ENCODE measurements at places on chromosomes 3 and 15.
A peak's percentile ranks its signal among the peaks of the same experiment; 100 is the strongest.

DNA sequence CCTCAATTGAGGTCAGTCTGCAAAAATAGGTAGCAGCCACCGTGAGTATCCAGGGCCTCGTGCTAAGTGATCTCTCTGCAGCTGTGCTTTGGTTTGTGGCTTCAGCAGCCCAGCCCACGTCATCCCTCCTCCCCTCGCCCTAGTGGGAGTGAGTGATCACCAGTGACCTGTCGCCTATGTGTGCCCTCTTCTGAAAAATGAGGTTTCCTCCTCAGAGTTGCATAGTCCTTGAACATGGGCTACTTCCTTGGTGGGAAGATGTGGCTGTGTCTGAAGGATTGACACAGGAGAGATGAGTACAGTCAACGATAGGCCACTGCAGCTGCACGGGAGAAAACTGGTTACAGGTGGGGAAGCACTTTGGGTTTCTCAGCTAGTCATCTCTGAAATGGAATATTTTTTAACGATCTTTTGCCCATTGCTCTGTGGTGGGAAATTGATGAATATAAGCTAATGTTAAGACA, 144.8 kb upstream of the BHLHE40 start:
- DNase-seq = peak; percentile 41

DNA sequence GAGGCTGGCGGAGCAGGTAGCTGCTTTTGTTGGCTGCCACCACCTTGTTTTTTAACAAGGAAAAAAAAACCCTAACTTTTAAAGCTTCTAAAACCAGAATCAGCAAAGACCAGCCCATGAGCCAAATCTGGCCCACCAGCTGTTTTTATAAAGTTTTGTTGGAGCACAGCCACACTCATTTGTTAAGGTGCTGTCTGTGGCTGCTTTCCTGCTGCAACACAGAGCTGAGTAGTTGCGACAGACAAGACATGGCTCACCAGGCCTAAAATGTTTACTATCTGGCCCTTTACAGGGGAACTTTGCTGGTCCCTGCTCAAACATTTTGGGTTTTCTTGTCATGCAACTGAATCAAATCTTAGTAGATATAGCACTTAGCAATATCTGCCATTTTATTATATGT, 18.9 kb downstream of the EFCAB12 start:
- no peak for DNase-seq

DNA sequence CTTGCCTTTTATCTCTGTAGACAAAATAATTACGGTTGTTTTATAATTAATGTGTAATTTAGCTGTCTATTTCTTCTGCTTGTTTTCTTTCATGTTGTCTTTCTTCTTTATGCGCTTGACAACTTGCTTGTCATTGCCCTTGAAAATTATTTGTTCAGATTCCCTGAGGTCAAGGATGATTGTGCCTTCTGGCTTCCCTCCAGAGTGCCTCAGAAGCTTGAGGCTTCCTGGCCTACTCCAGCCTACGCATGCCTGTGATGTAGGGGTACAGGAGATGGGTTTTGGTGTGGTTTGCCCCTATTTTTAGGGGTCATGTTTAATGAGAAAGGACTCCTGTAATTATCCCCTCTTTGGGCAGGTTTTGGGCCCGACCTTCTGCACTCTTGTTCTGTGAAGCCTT, 231.5 kb downstream of the SV2B start:
- no peak for DNase-seq

DNA sequence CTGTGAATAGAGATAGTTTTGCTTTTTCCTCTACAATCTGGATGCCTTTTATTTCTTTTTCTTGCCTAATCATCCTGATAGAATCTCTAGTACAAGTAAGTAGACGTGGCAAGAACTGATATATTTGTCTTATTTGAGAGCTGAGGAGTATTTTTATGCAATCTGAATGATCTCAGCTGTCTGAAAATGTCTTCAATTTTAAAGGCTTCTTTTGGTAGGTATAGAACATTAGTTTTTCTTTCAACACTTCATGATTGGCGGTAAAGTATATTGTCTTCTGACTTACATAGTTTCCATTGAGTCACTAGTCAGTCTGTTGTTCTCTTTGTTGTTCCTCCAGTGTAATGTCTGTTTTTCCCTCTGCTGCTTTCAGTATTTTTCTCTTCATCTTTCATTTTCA, 31.3 kb downstream of the MGA start:
- no peak for DNase-seq

DNA sequence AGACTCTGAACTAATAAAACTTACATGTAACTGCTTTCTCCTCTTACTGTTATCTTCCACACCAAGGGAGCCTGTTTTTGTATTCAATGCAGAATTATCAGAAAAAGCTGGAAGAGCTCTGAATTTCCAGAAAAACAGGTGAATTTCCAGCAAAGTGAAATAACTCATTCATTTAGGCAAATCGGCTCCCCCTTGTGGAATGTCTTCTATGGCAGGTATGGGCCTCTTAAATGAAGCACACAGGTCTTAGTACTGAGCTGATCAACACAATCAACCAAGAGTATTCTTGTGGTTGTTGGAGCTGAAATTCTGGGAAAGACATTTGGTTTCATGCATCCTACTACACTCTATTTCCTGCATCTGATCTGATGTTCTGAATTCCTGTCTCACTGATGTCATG, 31.0 kb upstream of the PTPRG start:
- DNase-seq = no peak

GRCh38 chr3:161413127-161413854, 42.0 kb upstream of the SPTSSB start:
- DNase-seq = no peak

- DNase-seq = no peak
Measured at GRCh38 chr3:181660337-181660736, 51.4 kb upstream of the SOX2 start.

DNA sequence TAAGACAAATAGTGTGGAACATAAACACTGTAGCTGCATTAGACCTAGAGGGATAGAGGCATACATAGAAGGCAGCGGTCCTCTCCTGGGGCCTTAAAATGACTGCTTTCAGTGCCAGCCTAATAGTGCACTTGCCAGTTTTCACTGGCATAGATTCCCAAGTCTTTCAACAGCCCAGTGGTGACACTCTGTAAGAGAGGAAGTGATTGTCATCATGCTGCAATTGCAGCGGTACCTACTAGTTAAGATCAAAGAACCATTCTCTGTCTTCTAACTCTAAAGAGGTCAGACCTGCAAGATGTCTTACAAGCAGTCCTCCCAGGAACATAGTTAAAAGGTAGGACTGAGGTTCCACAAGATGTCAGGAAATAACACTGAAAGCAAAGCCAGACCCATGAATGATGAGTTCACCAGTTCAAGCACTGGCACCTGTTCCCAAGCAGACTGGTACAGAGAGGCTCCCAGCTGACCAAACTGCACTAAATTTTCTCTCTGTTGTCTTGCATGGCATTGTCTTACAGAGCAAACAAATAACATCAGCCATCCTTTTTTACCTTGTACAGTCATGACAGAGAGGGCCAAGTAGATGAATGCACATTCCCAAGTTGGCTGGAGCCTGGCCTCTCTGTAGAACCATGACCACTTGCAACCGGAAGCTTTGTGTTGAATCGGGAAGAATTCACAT, 100.5 kb upstream of the SKOR1 start:
- no peak for DNase-seq

DNA sequence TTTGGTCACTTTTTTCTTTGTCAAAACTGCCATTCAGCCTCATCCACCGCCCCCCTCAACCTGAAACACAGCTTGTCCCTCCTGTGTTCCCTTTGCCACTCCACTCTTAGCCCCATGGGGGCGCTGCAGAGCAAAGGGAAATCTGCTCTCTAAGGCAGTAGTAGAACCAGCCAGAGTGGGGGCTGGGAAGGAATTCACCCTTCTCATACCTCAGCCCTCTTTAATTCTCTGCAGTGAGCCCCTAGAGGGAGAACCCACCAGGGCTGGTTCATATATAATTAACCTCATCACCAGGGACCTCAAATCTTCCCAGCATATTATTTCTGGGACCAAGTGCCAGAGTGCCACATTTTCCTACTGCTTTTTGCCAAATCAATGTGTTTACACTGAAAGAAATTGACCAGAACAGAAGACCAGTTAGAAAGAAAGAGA, 2.8 kb upstream of the BCL6 start:
- DNase-seq = peak; percentile 82

DNA sequence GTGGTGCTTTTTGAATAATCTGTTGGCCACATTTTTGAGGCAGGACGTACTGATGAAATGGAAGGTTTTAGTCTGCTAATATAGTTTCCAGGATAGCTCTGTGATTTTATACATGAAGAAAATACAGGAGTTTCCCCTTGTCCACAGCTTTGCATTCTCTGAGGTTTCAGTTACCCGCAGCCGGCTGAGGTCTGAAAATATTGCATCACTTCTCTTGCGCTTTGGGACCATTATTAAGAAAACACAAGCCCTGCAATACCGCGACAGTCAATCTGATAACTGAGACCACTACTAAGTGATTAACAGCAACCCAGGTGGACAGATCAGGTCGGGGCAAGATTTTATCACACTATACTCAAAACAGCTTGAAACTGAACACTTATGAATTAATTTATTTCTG, 33.0 kb downstream of the BLM start:
- DNase-seq = no peak

GRCh38 chr3:71211083-71211482, 372.4 kb downstream of the FOXP1 start:
- DNase-seq = no peak

DNA sequence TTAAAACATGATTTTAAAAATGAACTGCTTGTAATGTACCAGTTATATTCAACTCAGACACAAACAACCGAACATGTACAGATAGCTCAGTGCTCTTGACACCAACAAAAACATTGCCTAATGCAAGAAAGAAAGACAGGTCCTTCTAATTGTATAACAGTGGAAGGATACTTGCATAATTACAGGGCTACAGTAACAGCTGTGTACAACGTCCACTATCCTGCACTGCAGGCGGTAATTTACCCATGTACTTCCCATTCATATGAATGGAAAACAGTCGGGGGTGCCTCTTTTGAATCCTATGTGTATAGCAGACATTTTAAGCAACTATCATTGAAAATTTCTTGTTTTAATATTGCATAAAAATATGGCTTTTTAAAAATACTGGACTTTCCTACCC, 41.1 kb upstream of the PLSCR5 start:
- no peak for DNase-seq

DNA sequence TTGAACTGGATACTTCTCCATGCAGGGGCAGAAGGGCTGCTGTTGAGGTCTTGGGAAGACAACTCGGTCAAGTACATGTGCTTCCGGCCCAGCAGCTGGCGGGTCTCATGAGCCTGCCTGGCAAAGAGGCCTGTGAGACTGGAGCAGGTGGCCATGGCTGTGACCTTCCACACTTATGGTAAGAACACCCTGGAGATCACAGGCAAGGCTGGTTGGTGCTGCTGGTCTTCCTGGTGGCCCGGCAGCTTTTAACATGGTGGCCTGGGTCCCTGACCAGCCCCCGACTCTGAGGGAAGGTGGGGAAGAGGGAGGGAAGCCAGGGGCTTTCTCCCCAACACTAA, 15.4 kb downstream of the CHRD start:
- DNase-seq = no peak

GRCh38 chr3:168952551-168952950, 711.0 kb downstream of the MECOM start:
- DNase-seq = no peak

DNA sequence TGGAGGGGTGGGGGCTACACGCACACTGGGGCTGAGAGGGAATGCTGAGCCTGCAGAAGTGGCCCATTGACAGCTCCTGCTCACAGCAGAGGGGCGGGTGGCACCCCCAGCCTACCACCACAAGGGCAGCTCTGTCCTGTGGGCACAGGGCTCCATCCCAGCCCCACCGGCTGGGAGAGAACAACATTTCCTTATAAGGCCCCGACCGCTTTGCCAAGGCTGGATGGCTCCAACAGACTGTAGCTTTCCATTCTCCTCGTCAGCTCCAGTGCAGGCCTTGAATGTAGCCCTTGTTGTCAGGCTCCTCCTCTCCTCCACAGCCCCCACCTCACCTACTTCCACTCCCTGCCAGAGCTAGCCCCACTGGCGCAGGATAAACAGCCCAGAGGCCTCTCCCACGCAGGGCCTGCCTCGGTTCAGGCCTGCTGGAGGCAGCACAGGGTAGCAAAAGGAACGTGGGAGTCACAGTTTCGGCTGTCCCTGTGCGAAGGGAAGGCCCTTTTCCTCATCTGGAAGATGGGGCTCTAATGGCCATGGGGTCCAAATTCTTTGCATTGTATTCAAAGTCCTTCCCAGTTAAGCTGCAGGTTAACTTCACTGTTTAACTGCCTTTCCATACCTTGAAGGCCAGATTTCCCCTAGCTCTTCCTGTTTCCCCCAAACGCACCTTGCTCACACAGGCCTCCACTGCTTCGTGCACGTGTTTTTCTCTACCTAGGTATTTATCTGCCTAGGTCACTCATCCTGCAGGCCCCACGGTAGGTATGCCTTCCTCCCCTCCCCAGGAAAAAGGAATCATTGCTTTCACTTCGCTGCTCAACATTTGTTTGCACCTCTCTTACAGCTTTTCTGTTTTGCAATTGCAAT, 101.6 kb upstream of the LPP start:
- no peak for DNase-seq

DNA sequence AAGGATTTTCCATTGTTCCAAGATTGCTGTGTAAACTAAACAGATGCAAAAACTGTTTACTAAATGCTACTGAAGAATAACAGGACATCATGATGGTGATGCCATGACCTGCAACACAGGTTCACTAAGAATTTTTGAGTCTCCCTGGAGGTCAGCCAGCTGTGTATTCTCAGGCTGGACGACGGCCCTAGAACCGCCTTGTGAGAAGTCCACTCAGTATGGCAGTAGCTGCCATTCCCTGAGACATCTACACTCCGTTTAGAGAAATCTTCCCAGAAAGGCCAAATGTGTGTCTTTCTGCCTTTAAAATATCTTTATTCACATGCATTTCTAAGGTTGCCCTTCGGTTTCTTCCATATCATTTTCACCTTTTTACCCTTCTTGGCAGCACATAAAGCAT, 63.3 kb downstream of the MYO1E start:
- no peak for DNase-seq

DNA sequence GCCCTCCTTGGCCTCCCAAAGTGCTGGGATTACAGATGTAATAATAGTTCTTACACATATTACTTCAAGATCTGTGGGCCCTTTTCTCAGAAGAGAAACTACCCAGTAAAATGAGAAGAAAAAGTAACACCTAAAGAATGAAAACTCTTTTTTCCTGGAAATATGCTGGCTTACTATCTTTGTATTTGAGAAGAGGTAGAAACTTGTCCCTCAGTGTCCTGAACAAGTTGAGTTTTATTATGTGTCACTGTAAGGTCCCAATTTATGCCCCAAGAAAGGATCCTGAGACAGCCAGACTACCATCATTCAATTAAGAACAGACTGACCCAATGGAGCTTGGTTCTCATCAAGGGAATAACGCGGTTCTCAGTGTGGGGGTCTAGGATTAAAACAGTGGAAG, 93.8 kb downstream of the EFL1 start:
- no peak for DNase-seq

DNA sequence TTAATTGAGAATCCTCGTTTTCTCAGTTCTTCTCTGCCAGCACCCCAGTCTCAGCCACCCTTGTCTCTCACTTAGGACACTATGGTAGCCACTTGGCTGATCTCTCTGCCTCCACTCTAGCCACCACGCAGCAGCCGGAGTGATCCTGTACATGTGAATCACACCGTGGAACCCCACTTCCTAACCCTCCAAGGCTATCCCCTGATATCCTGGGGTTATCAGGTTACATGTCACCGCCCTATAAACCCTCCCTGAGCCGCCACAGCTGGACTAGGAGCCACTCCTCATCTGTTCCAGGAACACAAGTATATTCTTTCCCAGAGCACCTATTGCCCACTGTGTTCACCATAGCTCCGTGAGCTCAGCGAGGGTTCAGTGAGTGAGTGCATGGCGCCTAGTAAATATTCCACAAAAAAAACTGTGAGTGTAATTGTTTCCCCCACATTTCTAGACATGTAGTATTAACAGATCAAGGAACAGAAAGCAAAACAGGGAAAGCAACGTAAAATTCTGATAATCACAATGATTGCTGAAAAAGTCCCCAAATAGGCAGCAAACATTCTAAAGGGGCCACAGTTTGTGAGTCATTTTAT, 661 bp upstream of the PARP14 start:
- no peak for DNase-seq
